ENCODE measurements at places on chromosomes 12 and 14. TPM values are rescaled to one million over a fixed set of nuclear protein-coding genes. Genes with fewer than 3 reads are reported as not detected.
A peak's percentile ranks its signal among the peaks of the same experiment; 100 is the strongest.

DNA sequence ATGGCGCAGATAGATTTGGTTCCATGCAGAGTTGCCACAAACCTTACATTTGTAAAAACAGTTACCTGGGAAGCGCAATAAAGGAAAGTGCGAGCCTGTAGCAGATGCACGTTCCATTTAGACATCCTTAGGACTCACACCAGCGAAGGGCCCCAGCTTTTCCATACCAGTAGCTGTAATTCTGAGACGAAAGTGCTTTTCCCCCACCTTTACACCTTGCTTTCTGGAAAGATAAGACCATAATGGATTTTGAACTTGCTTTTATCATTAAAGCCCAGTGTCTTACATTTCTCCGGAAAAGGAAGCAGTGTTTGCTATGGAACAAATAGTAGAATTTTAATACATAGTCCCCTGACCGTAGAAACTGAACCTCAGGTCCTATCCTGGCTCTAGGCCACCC is 616 bp upstream of the CCDC77 start:
- peaks cover 12% of the 10 kb centered on the region for H3K4me1 ChIP-seq
- H3K4me3 ChIP-seq: peak overlapping the region; percentile 75
- H3K27me3 ChIP-seq: no peaks in the 10 kb centered on the region
- DNase-seq: no peak

PLCZ1 gene
- total RNA-seq: not detected

RAPGEF3 gene
- total RNA-seq: 0.17 TPM

DNA sequence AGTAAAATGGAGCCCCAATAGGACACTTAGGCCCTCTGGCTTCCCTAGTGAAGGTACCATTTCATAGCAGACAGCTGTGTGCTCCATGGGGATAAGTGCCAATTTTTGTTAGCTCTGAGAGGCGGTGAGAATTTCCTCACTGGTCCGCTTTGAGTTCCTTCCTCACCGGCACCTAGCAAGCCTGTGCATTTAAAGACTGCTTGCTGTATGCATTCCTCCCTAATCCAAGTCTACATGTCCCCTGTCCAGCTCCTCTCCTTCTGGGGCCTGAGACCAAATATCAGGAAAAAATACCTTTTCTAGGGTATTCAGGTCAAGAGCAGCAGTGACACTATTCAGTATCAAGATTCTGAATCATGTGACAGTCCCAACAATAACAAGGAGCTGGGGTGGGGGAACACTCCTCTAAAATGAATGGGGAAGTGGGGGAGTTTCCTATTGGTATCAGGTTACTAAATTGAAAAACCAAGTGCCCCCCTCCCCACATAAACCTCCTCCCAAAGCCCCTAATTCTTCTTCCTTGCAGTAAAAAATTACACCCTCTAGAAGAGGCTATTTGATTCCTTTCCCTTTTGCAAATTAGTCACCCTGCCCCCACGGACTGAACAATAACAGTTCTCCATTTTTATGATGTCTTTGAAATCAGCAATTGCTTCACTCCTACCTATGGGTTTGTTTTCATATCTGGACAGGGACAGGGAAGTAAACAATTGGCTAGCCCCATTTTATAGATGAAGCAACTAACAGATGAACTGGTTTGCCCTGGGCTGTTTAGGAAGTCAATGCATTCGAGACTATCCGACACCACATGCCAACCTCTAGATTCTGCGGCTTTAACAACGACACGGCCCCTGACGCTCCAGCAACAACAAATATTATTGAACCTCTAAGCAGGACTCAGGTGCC is 28.9 kb downstream of the BCL11B start:
- H3K27me3 ChIP-seq: no peaks in the 10 kb centered on the region
- DNase-seq: peak; percentile 61
- H3K27ac ChIP-seq: peak overlapping the region; percentile 97
- H3K4me1 ChIP-seq: peaks cover 89% of the 10 kb centered on the region
- H3K36me3 ChIP-seq: peaks cover 41% of the 10 kb centered on the region

DNA sequence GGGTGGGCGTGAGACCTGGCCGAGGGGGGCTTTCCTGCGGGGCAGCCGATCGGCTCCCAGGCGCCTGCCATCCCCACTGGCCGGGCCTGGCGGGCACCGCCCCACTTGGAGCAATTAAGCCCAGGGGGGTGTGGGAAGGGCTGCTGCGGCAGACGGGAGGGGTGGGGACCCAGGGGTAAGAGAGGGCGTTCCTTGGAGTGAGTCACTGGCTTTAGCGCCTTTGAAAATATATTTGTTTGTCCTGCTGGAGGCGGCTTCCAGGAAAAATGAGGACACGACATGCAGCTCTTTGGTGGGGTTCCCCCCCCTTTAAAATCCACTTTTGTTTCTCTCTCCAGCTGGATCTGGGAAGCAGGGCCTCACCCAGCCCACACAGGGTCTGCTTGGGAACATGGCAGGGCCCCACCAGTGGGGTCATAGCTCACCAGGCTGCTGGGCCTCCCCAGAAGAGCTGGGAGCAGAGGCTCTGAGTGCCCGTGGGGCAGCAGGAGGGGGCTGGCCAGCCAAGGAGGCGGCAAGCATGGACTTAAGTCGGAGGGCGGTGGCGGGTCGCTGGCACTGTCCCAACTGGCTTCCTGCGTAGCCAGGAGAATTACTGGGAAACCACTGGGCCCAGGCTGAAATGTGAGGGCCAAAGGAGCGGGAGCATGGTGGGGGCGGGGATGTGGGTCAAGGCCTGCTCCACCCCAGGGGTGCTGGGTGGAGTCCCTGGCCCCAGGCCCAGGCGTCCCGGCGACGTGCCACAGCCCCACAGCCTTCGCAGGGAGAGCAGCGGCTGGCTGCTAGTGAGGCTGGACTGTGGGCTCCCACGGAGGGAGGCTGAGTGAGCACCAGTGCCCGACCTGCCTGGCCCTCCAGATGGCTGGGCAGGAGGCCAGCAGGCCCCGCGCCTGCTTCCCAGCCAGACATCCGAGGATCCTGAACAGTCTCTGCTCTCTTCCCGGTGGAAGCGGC is 128.0 kb downstream of the RFLNA start:
- no peak for DNase-seq
- no peaks in the 10 kb centered on the region for H3K27me3 ChIP-seq
- H3K4me3 ChIP-seq: no peak overlapping the region
- H3K4me1 ChIP-seq: no peaks in the 10 kb centered on the region
- no peak overlapping the region for H3K27ac ChIP-seq

DNA sequence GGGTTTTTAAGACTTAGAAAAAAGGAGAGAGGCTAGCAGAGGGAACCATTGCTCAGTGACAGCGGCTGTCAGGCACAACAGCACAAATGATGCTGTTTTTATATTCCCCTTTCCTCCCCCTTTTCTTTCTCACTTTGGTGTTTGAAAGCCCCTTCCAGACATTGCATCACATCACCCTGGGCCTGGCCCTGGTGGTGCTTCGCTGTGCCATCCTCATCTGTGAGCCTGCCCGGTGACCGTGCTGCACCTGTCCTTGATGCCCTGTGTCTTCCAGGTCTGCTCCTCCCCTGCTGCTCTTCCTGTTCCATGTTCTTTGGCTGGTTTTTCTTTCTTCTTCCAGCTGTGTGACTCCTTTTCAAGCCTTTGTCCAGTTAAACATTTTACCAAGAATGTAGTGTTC is 24.8 kb downstream of the KLC1 start:
- no peaks in the 10 kb centered on the region for H3K27me3 ChIP-seq
- H3K4me3 ChIP-seq: no peak overlapping the region
- no peak overlapping the region for H3K27ac ChIP-seq
- DNase-seq: no peak
- H3K4me1 ChIP-seq: peaks cover 7% of the 10 kb centered on the region
- H3K36me3 ChIP-seq: peaks cover 54% of the 10 kb centered on the region

DNA sequence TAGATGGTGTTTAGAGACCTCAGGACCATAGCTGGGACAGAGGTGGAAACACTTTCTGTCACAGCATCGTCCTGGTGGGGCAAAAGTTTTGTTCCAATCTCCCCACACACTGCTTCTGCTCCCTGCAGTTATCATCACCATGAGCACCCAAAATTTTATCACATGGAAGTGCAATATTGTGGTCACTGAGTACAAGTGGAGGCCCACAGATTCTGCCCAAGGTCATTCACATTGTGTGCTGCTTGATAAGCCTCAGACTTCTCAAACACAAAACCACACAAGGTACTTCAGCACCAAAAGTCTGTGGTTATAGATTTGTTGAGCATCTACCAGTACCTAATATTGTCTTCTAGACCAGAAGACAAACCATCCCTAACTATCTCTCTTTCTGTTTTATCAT is 554 bp upstream of the KRT77 start:
- no peak overlapping the region for H3K27ac ChIP-seq
- H3K36me3 ChIP-seq: no peaks in the 10 kb centered on the region
- peaks cover 11% of the 10 kb centered on the region for H3K4me1 ChIP-seq
- H3K27me3 ChIP-seq: no peaks in the 10 kb centered on the region

DPPA3 gene
- total RNA-seq: not detected

DNA sequence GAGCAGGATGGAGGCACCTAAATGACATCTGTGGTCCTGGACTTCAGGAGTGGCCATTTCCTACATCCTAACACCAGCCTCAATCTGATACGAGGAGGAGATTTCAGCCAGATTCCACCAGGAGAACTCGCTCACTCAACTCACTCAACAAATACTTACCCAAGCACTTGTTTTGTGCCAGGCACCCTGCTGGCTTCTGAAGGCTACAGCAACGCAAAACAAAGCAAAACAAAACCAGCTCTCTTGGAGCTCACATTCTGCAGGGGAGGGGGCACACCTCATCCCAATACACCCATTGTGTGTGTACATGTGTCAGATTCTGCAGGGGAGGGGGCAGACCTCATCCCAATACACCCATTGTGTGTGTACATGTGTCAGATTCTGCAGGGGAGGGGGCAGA is 144.8 kb downstream of the PIWIL1 start:
- H3K4me3 ChIP-seq: no peak overlapping the region
- no peaks in the 10 kb centered on the region for H3K36me3 ChIP-seq
- H3K4me1 ChIP-seq: no peaks in the 10 kb centered on the region
- H3K27me3 ChIP-seq: no peaks in the 10 kb centered on the region

HNRNPA1 gene
- total RNA-seq: 1,969 TPM

TCP11L2 gene
- total RNA-seq: 144 TPM

NEUROD4 gene
- not detected for total RNA-seq

MRPL42 gene
- 39.3 TPM for total RNA-seq

DNA sequence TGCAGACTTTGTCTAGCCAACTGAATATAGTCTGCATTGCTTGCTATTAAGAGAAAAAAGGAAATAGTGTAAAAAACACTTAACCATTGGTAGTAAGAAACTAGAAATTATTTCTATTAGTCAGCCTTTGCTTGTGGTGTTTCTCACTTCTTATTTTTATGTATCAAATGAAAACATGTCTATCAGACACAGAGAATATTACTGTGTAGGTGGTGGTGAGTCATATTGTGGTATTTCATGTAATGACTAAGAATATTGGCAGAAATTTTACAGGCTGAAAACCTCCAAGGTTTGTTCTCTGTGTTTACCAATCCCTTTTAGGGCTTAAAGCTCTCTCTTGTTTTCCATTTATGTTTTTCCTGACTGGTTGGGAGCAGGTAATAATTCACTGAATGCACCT is 87.2 kb downstream of the DAAM1 start:
- H3K4me1 ChIP-seq: no peaks in the 10 kb centered on the region
- H3K36me3 ChIP-seq: no peaks in the 10 kb centered on the region
- no peaks in the 10 kb centered on the region for H3K27me3 ChIP-seq
- H3K4me3 ChIP-seq: no peak overlapping the region
- H3K27ac ChIP-seq: no peak overlapping the region
- DNase-seq: no peak

DNA sequence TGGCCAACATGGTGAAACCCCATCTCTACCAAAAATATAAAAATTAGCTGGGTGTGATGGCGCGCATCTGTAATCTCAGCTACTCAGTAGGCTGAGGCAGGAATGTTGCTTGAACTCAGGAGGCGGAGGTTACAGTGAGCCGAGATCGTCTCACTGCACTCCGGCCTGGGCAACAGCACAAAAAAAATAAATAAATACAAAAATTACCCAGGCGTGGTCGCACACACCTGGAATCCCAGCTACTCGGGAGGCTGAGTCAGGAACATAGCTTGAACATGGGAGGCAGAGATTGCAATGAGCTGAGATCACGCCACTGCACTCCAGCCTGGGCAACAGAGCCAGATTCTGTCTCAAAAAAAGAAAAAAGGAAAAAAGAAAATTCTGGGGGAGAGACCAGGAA is 80.1 kb downstream of the PHETA1 start:
- DNase-seq: no peak
- H3K4me3 ChIP-seq: no peak overlapping the region
- no peaks in the 10 kb centered on the region for H3K27me3 ChIP-seq
- no peak overlapping the region for H3K27ac ChIP-seq
- H3K36me3 ChIP-seq: no peaks in the 10 kb centered on the region

HECTD4 gene
- total RNA-seq: 40.2 TPM

DNA sequence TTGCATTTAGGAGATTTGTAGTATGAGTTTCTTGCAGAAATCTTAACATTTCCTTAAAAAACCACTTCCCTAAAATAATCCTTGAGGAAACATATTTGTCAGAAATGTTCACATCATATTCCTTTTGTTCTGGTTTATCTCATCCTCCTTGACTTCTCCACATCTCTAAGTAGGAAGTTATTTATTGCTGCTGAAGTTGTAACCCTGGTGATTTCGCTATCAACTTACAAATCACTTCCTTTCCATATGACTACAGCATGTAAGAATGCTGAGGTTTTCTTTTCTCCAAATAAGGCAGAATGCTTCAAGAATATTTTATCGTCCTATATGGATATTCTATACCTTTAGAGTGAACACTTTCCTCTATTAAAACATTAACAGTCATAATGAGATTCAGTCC is 751.7 kb downstream of the NRXN3 start:
- H3K27ac ChIP-seq: no peak overlapping the region
- no peaks in the 10 kb centered on the region for H3K27me3 ChIP-seq
- no peaks in the 10 kb centered on the region for H3K4me1 ChIP-seq
- no peak for DNase-seq

- H3K27me3 ChIP-seq: no peaks in the 10 kb centered on the region
- no peak for DNase-seq
- no peak overlapping the region for H3K27ac ChIP-seq
- no peaks in the 10 kb centered on the region for H3K4me1 ChIP-seq
These were observed 113.3 kb upstream of the ATP2B1 start for GRCh38 chr12:89821896-89822295.

DNA sequence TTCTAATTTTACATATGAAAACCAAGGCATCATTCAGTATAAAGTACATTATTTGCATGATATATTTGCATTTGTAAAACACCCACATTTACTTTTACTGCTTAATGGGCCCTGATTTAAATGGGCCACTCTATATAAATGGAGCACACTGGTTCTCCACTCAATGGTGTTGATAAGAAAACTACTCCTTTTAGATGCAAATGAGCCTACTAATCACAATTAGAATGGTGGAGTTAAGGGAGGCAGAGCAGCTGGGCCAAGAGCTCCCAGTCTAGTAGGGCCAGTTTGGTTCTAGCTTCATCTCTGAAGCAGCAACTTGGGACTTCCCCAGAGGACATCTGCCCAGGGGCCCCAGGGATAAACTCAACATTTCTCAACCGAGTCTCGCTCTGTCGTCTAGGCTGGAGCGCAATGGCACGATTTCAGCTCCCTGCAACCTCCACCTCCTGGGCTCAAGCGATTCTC is 120.7 kb downstream of the FOXN3 start:
- H3K27ac ChIP-seq: no peak overlapping the region
- no peak overlapping the region for H3K4me3 ChIP-seq

- H3K36me3 ChIP-seq: no peaks in the 10 kb centered on the region
- no peaks in the 10 kb centered on the region for H3K27me3 ChIP-seq
- DNase-seq: no peak
- H3K27ac ChIP-seq: no peak overlapping the region
- no peak overlapping the region for H3K4me3 ChIP-seq
These were observed 25.0 kb upstream of the GSG1 start for GRCh38 chr12:13128291-13128965.

SERPINA9 gene
- not detected for total RNA-seq

Measured in CD4-positive, alpha-beta T cell (primary cell).